ENCODE measurements at places on chromosomes 7 and 10.

GRCh38 chr10:102112210-102112817 lies 7.9 kb downstream of the LDB1 start:
- no peak for DNase-seq

GRCh38 chr10:121590772-121591171 lies 7.5 kb downstream of the FGFR2 start:
- DNase-seq = no peak

GRCh38 chr7:65390588-65390987 lies 16.9 kb downstream of the ZNF92 start:
- no peak for DNase-seq

DNA sequence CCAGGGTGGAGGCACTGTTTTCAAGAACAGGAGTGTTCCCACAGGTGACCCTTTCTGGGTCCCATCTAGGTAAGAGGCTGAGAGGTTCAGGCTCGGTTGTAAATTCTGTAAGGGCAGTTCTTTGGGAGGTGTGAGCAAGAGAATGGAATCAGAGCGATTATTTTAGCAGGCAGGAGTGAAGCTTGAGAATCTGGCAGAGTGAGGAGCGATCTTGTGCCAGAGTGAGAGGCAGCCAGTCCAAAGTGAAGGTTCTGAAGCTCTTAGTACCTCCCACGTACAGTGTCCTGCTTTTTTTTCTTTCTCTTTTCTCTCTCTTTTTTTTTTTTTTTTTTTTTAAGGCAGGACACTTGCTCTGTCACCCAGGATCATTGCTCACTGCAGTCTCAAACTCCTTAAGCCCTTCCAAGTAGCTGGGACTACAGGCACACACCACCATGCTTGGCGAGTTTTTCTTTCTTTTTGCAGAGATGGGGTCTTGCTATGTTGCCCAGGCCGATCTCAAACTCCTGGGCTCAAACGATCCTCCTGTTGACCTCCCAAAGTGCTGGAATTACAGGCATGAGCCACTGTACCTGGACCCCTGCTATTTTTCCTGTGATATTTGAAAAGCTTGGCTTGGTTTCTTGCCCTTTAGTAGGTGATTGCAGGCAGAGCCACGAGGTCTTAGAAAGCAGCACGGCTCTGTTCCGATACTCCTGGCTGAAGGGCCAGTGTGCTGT lies 10.9 kb downstream of the POR start:
- no peak for DNase-seq

DNA sequence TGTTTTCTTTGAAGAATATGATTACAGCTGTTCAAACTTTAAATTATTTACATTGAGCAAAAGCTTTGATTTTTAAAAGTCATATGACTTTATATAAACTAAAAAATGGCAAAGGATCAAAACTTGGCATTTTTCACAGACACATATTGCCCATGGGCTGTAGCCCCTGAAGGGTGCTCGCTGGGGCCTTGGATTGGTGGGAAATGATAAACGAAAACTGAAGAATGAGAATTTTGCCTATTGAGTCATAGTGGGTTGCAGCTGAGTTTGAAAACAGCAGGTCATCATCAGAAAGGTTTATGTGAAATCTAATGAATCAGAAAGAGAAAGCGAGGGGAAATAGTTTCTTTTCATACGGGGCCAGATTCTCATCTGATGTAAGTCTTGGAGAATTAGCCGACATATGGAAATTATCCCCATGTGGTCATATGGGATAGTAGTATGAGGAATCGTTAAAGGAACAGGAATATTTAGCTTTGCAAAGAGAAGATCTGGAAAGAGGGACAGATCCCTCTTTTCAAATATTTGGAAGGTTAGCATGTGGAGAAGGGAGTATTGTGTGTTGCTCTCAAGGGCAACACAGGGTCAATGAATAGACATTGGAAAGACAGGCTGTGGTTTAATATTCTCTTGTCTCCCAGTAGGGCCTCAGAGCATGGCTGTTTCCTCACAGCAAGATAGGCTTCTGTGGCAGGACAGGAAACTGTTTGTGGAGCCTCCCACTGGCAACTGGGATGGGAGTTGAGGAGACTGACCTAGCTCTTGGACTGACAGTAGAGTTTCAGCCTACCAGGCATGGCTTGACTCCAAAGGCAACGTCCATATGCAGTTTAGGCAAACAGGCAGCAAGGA lies 119.0 kb downstream of the FZD1 start:
- no peak for DNase-seq

- DNase-seq = no peak
These were observed 5.6 kb downstream of the IMPDH1 start for GRCh38 chr7:128404143-128404681.

- DNase-seq = no peak
These were observed 255.1 kb upstream of the SP4 start for GRCh38 chr7:21172800-21173199.

DNA sequence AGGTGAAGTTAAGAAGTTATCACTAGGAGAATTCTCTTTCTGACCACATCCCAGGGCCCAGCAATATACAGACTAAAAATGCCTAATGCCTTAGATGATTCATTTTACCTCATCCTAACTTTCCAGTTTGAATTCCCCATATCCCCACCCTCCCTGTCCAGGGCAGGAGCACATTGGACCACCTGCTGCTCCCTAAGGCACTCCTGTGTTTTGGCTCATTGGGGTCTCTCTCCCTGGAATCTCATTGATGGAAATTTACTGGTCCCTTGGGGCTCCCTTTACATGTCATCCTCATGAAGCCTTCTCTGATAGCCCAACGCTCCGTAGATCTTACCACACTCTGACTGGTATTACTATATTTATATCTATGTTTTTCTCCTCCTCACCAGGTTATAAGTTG lies 2.7 kb downstream of the IL2RA start:
- no peak for DNase-seq
